ENCODE measurements at places on chromosomes 7 and 10.

DNA sequence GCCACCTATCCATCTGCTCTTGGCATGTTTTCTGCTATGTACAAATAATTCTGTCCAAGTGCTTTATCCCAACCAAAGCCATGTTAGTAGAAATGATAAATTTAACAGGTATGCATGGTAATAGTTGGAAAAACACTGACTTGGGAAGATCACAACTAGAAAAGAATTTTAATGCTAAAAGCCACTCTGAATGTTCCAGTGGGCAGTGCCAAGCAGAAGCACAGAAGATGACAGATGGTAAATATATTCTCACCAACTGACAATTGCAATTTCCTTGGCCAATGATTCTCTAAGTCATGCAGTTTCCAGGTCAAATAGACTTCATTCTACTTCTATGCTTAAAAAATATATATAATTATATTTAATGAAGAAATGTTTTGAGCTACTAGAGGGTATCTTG is 83.6 kb upstream of the SEMA3C start:
- no peak for DNase-seq

- DNase-seq: peak; percentile 60
Observed at GRCh38 chr10:128062331-128062880, 63.8 kb downstream of the MKI67 start.

GRCh38 chr10:52347327-52347667 is 33.2 kb downstream of the DKK1 start:
- DNase-seq: no peak

DNA sequence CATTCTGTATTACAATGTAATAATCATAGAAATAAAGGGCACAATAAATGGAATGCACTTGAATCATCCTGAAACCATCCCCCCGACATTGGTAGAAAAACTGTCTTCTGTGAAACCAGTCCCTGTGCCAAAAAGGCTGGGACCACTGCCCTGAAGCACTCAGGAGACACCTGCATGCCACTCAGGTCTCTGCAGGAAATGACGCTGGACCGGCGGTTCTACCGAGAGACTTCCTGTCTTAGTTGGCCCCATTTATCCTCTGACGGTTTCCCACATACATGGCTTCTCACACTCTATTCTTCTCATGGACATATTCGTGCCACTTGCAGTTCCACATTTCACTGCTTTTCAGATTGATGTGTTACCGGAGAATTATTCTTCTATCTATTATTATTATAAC is 617.5 kb downstream of the SDK1 start:
- no peak for DNase-seq

- DNase-seq: no peak
Observed at GRCh38 chr10:96650958-96651357, 64.1 kb upstream of the TM9SF3 start.

GRCh38 chr7:150610233-150610632 is 22.0 kb downstream of the GIMAP6 start:
- DNase-seq: no peak

DNA sequence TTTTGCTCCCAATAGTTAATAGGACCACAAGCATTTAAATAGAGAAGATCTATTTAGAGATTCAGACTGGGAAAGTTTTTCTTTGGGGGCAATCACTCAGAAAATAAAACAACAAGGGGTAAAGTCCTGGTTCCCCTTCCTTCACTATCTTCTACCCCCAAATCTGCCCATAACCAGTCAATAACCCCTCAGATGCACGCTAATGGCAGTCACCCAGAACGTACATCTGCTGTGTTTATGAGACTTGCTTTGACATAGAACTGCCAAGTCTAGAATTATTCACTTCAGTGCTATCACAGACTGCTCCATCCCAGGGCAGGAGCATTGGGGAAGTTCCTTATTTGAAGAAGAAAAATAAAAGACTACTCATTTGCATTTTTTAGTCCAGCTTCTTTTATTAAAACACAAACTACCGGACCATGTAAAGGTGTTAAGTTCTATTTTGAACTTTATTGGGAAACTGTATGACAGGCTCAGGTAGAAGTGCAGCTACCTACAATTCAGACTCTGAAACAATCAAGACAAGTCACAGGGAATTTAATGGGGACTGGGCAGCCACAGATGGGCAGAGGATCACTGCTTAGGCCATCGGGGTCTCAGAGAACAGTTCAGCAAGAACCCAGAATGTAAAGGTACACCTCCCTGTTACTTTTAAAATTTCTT is 38.4 kb downstream of the ANK3 start:
- DNase-seq: no peak

DNA sequence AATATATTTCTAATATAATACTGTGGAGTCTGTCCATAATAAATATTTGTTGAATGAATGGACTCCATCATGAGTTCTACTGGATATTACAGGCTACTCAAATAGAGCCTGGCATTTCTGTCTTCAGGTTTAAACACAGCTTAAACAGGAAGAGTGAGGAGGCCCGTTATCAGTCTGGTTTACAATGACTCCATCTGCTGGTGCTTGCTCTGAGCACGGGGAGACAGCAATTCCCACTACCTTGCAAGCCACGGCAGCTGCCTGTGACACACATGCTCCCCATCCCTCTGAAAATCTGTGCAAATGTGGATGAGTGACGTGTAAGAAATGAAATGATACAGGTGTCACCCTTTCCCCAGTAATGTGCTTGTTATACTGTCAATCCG is 293.5 kb upstream of the IMMP2L start:
- DNase-seq: no peak

GRCh38 chr7:74199551-74200355 is 10.1 kb upstream of the LAT2 start:
- no peak for DNase-seq
